ENCODE measurements at places on chromosomes 2 and 18.

DNA sequence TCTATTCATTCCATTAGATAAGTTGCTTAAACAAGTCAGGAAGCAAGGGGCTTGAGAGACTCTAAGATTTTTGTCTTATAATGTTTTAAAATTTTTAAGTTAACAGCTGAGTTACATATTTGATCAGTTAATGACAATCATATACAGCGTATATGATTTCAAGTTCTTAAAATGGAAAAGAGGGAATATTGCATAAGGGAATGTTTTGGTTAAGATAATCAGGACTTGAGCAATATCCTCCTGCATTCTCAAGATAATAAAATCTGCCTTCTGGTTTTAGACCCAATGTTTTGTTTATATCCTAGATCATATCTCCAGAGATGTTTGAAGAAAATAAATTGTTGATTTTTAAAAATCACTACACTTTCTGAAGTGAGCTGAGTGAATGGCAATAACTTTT lies 13.4 kb upstream of the DYNC1I2 start:
- DNase-seq, result no peak

DNA sequence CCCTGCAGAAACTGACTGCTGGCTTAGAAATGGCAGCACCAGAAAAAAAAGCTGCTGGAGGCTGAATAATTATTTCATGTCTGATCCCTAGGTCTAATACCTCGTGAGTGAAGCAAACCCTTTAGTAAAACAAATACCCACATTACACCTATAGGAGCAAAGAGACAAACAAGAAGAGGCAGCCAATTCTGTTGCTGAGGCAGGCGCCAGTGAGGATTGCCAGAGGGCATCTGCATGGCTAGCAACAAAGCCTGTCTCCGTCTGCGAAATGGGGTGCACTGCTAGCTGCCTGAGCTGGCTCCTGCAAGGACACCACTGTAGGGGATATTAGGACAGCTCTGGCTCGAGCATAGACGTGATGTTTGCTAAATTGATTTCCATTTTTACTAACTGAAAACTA lies 509.7 kb downstream of the TDRD15 start:
- DNase-seq, result no peak

- no peak for DNase-seq
Measured at GRCh38 chr2:109065391-109065734, 63.6 kb upstream of the SH3RF3 start.

DNA sequence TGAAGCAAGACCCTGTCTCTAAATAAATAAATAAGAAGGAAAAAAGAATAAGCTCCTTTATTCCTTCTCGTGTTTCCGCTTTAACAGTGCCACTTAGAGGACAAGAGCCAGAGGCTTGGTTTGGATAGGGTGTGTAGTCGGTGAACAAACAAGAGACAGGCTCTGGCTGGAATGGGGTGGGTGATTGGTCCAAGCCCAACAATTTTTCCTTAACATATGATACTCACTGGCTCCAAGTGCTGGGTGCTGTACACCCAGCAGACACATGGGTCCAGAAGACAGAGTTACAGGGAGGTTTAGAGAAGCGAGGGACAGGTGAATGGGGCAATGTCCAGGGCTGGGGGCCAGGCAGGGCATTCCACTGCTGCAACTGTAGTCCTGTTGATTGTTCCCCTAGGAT lies 77.8 kb downstream of the NCAPH start:
- no peak for DNase-seq

DNA sequence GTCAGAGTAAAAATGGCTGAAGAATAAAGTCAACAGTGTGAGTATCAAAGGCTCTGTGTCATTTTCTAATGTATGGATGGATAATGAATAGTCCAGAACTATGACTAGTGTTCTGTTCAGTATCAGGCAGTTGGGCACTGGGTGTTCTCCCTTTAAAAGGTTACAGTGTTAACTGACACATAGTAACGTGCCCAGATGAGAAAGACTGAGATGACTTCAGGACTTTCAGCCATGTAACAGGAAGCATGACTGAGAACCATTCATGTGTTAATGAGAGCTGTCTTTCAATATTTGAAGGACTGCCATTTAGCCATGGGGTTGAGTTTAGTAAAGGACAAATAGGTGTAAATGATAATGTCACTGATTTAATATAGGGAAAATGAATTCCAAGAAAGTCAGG lies 187.1 kb downstream of the GULP1 start:
- no peak for DNase-seq

GRCh38 chr2:240836781-240837467 lies 16.9 kb upstream of the KIF1A start:
- DNase-seq, result no peak
